ENCODE measurements at places on chromosomes 13 and 19. TPM values are rescaled to one million over a fixed set of nuclear protein-coding genes. Genes with fewer than 3 reads are reported as not detected.

STOML3 gene
- not detected for total RNA-seq

PLIN4 gene
- total RNA-seq: 3.1 TPM

CCDC8 gene
- 43.4 TPM for total RNA-seq

FUT2 gene
- total RNA-seq: 0.44 TPM

FPR1 gene
- 1.5 TPM for total RNA-seq

MADCAM1 gene
- 1.3 TPM for total RNA-seq

ZNF534 gene
- total RNA-seq: 0.66 TPM

PSG3 gene
- total RNA-seq: not detected

ZNF470 gene
- 10.2 TPM for total RNA-seq

OVOL3 gene
- not detected for total RNA-seq

PCDH17 gene
- total RNA-seq: 25.2 TPM

EHD2 gene
- total RNA-seq: 59.6 TPM

Measured in camera-type eye (tissue), 1 donor.